Activated naive CD4-positive, alpha-beta T cell treated with Interleukin-2 at 50 U/mL for 16 hours (primary cell): ENCODE measurements at places on chromosomes 11 and 22.

- DNase-seq, result no peak
Observed at GRCh38 chr11:25860677-25861450, 471.1 kb upstream of the ANO3 start.

GRCh38 chr22:20256551-20257211 lies 11.4 kb downstream of the RTN4R start:
- no peak for DNase-seq

DNA sequence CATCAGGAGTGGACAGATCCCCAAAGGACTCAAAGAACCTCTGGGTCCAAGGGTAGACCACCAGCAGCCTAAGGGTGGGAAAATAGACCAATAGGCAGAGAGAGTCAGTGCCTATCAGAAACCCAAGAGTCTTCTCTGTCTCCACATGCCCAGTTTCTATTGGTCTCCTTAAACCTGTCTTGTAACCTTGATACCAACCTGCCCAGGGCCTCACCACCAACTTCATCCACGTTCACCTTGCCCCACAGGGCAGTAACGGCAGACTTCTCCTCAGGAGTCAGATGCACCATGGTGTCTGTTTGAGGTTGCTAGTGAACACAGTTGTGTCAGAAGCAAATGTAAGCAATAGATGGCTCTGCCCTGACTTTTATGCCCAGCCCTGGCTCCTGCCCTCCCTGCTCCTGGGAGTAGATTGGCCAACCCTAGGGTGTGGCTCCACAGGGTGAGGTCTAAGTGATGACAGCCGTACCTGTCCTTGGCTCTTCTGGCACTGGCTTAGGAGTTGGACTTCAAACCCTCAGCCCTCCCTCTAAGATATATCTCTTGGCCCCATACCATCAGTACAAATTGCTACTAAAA lies at the start of gene HBB:
Gene HBB (minus strand): TSS at position 340 of the 579 bp plus-strand sequence. CDS start 50 bp downstream, at position 290.
- no peak for DNase-seq

DNA sequence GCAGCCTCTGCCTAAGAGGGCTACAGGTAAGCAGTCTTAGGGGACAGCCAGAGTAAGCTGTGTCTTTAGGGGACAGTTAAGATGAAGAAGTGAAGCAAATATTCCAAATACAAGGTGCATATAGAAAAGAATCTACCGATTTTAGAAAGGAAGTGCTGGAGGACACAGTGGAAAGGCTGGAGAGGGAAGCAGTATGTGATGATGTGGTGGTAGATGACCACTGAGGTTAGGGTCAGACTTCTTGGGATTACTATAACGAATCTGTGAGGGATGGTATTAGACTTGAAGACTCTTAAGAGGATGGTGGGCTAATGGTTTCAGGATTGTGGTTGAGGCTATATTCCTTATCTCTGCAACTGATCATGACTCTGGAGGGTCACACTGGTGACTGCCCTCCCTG lies 40.0 kb upstream of the PHOX2A start:
- DNase-seq, result no peak

DNA sequence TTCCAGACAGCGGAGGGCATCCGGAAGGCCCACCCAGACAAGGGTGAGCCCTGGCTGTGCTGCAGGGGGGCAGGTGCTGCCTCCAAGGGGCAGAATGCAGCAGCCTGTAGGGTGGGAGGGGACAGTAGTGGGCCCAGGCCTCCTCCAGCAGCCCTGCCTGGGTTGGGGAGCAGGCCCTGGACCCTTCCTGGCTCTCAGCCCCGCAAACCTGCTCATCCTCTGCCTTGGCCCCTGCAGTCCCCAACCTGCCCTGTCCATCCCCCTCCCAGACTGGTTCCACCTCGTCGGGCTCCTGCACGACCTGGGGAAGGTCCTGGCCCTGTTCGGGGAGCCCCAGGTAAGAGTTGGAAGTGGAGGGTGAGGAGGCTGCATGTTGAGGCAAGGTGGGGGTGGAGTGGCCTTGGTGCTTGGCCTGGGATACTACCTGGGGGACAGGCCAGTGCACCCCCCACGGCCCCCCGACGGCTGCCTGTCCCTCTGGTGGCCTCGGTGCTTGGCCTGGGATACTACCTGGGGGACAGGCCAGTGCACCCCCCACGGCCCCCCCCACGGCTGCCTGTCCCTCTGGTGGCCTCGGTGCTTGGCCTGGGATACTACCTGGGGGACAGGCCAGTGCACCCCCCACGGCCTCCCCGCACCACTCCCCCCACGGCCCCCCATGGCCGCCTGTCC lies 1.5 kb downstream of the MIOX start:
- no peak for DNase-seq

DNA sequence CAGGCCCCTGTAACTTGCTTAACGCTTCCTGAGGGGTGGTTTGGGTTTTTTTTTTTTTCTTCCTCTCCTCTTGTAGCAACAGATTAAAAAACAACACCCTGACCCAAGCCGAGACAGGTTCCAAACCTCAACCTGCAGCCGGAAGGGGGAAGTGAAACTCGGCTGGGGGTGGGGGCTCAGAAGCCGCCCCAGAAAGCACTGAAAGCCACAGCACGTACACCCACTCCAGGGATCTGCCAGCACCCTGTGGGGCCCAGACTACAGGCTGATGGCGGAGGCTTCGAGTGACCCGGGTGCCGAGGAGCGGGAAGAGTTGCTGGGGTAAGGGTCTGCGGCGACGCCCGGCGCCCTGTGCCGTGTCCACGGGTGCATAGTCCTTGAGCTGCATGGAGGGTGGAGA lies at the start of gene LSP1:
Gene LSP1 (plus strand): TSS at position 208 of the 400 bp plus-strand sequence. CDS start 61 bp downstream, at position 269.
- DNase-seq, result peak; percentile 89

DNA sequence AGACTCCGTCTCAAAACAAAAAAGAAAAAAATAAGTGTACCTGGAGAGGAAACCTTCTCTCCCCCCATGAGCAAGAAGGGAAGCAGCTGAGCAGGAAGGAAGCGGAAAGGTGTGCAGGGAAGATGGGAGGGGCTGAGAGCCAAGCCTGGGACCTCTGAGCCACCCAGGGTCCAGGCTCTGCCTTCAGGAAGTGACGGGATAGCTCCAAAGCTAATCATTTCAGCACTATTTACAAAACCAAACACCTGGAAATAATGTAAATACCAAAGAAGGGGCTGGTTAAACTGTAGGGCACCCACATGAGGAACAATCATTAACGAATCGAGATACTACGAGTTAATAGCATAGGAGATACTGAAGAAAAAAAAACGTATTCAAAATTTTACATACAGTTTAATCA lies 27.9 kb downstream of the ARRB1 start:
- DNase-seq, result no peak

DNA sequence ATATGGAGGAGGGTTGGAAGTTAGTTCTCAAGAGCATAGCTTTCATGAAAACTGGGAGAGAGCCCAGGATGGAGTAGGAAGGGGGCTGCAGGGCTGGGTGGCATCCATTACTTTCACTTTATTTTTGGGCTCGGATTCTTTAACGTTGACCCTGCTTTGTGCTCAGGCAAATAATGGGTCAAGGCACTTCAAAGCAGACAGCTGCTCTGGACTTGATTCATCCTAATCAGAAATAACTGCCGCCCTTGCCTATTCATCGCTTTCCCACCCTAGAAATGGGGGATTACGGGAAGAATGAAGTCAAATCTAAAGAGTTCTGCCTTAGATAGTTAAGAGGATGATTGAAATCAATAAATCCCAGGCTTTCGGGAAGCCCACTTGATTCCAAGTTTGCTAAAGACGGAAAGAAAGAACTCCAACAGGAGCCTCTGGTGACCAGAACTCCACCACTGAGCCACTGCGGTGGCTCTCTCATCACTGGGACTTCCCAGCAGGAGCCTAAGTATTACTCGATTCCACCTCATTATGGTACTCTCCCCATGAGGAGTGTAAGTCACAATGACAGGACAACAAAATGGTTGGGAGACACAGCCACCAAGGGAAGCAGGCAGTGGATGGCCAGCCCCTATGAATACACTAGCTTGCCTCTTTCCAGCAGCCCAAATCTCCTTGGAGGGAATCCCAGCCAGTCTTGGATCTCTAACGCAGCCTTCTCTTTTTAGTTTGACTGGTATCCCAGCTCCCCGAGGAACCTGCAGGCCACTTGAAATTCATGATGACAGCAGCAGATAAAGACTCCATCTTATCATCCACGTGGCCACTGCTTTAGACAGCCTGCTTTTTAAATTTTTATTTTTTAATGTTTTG lies 815.5 kb downstream of the NTM start:
- no peak for DNase-seq
